ENCODE measurements at places on chromosomes 4 and X.

DNA sequence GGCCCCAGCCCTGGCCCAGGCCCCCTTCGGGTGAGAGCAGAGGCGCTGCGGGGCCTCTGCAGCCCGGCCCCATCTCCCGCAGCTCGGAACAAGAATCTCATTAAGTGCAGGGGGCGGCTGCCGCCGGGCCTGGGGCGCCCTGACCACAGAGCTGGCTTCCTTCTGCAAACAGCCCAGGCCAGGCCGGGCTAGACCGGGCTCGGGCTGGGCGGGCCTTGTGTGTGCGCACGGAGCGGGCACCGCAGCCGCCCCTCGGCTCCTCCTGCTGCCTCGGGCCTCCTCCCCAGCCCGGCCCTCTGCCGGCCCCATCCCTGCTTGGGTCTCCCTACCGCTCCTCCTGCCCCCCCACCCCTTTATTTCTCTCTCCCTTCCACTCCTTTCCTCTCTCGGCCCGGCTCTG, 83.3 kb downstream of the EFNB1 start:
- DNase-seq: no peak

DNA sequence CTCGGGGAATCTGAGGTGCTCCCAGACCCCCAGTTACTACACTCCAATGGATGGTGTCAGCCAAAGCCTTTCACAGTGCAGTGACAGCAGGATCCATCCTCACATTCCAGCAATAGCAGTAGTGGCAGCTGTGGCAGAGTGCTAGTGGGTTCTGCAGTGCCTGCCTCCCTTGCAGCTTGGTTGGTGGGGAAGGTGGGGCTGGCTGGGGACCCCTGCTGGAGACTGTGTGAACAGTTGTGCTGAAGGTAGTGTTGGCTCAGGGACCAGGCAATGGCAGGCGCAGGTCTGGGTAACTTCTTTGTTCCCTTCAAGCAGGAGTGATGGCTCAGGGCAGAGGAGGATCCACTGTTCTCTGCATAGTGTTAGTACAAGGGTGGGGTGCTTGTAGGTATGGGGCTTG, 343.7 kb upstream of the TRAM1L1 start:
- DNase-seq: no peak

DNA sequence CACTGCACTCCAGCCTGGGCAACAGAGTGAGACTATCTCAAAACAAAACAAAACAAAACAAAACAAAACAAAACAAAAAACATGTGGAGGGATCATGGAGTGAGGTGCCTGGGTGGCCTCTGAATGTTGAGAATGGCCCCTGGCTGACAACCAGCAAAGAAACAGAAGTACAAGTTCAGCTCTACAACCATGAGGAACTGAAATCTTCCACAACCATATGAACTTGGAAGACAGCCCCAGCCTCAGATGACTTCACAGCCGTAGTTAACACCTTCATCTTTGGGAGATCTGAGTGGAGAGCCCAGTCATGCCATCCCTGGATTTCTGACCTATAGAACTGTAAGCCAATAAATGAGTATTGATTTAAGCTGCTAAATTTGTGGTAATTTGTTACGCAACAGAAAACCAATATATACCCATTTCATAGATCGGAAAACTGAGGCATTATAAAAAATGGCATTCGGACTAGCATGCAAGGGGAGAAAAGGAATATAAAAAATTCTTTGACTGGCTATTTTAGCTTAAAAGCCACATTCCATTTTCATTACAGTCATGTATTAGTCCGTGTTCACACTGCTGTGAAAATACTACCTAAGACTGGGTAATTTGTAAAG, 138.7 kb upstream of the RAPGEF2 start:
- DNase-seq: no peak

- DNase-seq: no peak
Measured at GRCh38 chr4:3767570-3768288, 1.5 kb downstream of the ADRA2C start.

- no peak for DNase-seq
Measured at GRCh38 chr4:155711556-155711955, 44.9 kb downstream of the GUCY1A1 start.

Measured in T-helper 2 cell (primary cell).